ENCODE measurements at places on chromosomes 3 and 15.
A peak's percentile ranks its signal among the peaks of the same experiment; 100 is the strongest.

GRCh38 chr3:15812183-15812582 lies 14.4 kb upstream of the ANKRD28 start:
- no peak for DNase-seq
- no peak overlapping the region for H3K27ac ChIP-seq
- H3K36me3 ChIP-seq, result no peaks in the 10 kb centered on the region
- no peak overlapping the region for H3K4me3 ChIP-seq
- no peaks in the 10 kb centered on the region for H3K27me3 ChIP-seq

GRCh38 chr3:146033950-146034349 lies 127.0 kb downstream of the PLOD2 start:
- H3K4me1 ChIP-seq, result no peaks in the 10 kb centered on the region
- no peaks in the 10 kb centered on the region for H3K36me3 ChIP-seq
- DNase-seq, result no peak
- H3K27ac ChIP-seq, result no peak overlapping the region

- no peaks in the 10 kb centered on the region for H3K4me1 ChIP-seq
- no peak for DNase-seq
- H3K36me3 ChIP-seq, result no peaks in the 10 kb centered on the region
- no peak overlapping the region for H3K4me3 ChIP-seq
- no peak overlapping the region for H3K27ac ChIP-seq
Observed at GRCh38 chr3:156518726-156519125, 36.2 kb downstream of the SSR3 start.

DNA sequence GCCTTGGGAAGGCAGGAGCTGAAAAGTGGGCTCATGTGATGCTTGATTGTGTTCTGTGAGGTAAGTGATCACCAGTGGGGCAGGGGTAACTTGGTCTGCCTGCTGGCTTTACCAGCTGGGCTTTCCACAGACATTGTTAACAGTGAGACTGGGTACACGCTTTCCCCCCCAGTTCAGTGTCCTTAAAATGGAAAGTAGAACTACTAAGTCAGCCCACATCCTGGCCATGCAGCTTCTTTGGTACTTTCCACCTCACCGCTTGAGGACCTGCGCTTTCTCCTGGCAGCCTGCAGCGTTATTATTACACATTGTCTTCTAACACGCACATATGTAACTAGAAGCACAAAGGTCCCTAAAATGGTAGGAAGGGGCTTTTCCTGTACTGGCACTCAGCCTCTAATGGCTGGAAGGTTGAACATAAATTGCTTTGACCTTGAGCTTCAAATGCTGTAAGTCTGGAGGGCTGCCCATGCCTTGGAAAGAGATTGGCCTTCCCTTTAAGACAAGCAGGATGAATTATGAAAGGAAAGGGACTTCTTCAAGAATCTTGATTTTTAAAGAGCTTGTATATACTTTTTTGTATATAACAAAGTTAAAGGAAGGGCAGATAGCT lies 216.1 kb upstream of the ROPN1 start:
- no peaks in the 10 kb centered on the region for H3K36me3 ChIP-seq
- no peaks in the 10 kb centered on the region for H3K4me1 ChIP-seq
- peaks cover 9% of the 10 kb centered on the region for H3K27me3 ChIP-seq
- H3K27ac ChIP-seq, result no peak overlapping the region
- H3K4me3 ChIP-seq, result no peak overlapping the region
- DNase-seq, result no peak

GRCh38 chr3:176651622-176652021 lies 545.7 kb downstream of the TBL1XR1 start:
- H3K36me3 ChIP-seq, result no peaks in the 10 kb centered on the region
- H3K27me3 ChIP-seq, result no peaks in the 10 kb centered on the region
- no peaks in the 10 kb centered on the region for H3K4me1 ChIP-seq
- DNase-seq, result no peak
- no peak overlapping the region for H3K4me3 ChIP-seq
- H3K27ac ChIP-seq, result no peak overlapping the region

DNA sequence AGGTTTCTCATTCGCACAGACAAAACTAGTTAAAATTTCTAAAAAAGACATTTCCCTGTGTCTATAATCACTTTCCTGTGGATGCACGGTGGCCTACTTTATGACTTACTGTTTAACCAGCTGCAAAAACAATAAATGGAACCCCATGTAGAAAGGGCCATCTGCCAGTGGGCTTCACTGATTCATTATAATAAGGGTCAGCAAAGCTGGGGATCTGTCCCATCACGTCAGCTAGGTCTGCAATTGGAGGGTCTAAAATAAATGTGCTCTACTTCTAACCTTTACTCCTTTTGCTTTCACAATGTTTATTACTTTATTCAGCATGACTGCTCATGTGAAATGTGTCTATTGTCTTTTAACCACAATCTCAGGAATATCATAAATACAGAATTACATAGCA lies 43.1 kb upstream of the NMD3 start:
- H3K27me3 ChIP-seq, result peaks cover 6% of the 10 kb centered on the region
- no peaks in the 10 kb centered on the region for H3K36me3 ChIP-seq
- H3K4me1 ChIP-seq, result no peaks in the 10 kb centered on the region
- H3K4me3 ChIP-seq, result no peak overlapping the region

DNA sequence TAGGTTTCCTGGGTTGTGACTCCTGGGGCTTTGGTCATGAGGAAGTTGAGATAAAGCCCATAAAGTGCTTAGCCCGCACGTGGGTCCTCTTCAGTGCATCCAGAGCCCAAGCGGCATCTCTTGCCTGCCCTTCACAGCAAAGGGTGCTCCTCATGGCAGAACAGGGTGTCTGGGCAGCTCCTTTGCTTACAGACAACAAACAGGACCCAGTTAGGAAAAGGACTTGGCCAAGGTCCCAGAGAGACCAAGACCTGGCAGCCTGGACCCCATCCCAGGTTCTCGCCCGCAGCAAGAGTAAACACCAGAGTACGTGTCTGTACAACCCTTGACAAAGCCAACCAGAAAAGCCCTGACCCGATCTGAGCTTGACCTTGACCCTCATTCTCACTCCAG lies 27.0 kb downstream of the ALS2CL start:
- no peak for DNase-seq
- no peak overlapping the region for H3K27ac ChIP-seq
- H3K4me1 ChIP-seq, result no peaks in the 10 kb centered on the region
- peaks cover 14% of the 10 kb centered on the region for H3K27me3 ChIP-seq
- no peak overlapping the region for H3K4me3 ChIP-seq

- no peaks in the 10 kb centered on the region for H3K36me3 ChIP-seq
- DNase-seq, result no peak
- H3K4me3 ChIP-seq, result no peak overlapping the region
- H3K27me3 ChIP-seq, result peaks cover 8% of the 10 kb centered on the region
- H3K27ac ChIP-seq, result no peak overlapping the region
- no peaks in the 10 kb centered on the region for H3K4me1 ChIP-seq
Observed at GRCh38 chr15:25886498-25887140, 23.5 kb upstream of the ATP10A start.

DNA sequence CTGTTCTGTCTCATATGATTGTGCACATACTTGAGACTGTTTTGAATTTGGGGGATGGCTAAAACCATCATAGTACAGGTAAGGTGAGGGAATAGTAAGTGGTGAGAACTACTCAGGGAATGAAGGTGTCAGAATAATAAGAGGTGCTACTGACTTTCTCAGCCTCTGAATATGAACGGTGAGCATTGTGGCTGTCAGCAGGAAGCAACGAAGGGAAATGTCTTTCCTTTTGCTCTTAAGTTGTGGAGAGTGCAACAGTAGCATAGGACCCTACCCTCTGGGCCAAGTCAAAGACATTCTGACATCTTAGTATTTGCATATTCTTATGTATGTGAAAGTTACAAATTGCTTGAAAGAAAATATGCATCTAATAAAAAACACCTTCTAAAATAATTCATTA lies 5.1 kb downstream of the CCR5 start:
- no peak overlapping the region for H3K27ac ChIP-seq
- H3K36me3 ChIP-seq, result no peaks in the 10 kb centered on the region
- no peak overlapping the region for H3K4me3 ChIP-seq
- DNase-seq, result no peak
- peaks cover 2% of the 10 kb centered on the region for H3K27me3 ChIP-seq
- H3K4me1 ChIP-seq, result peaks cover 34% of the 10 kb centered on the region

DNA sequence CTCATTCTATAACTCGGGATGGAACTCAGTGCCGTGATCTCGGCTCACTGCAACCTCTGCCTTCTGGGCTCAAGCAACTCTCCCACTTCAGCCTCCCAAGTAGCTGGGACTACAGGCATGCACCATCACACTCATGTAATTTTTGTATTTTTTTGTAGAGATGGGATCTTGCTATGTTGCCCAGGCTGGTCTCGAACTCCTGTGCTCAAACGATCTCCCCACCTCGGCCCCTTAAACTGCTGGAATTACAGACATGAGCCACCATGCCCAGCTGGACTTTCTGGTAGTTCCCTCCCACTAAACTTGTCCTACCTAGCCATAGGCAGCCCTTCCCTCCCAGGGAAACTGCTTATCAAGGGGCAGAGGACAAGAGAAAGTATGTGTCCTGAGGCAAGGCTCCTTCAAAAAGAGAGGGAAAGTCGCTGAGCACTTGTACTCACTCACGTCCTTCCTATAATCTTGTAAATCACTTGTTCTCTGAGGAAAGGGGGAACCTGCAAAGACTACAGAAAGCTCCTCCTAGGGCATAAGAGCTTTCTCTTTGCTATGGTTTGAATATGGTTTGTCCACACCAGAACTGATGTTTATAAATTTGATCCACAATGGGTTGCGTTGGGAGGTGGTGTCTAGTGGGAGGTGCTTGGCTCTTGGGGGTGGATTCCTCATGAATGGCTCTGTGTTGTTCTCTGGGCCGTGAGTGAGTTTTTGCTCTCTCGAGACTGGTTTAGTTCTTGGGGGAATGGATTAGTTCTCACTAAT lies 13.6 kb upstream of the TBL1XR1 start:
- no peak for DNase-seq
- H3K27ac ChIP-seq, result no peak overlapping the region
- H3K36me3 ChIP-seq, result no peaks in the 10 kb centered on the region
- H3K4me3 ChIP-seq, result no peak overlapping the region

- no peak overlapping the region for H3K27ac ChIP-seq
- no peaks in the 10 kb centered on the region for H3K4me1 ChIP-seq
- H3K27me3 ChIP-seq, result no peaks in the 10 kb centered on the region
- DNase-seq, result no peak
- no peak overlapping the region for H3K4me3 ChIP-seq
- H3K36me3 ChIP-seq, result peaks cover 75% of the 10 kb centered on the region
Observed at GRCh38 chr3:47650294-47650693, 71.6 kb upstream of the CSPG5 start.

GRCh38 chr3:142595581-142595950 lies 627 bp upstream of the PLS1 start:
- peaks cover 12% of the 10 kb centered on the region for H3K27me3 ChIP-seq
- peaks cover 16% of the 10 kb centered on the region for H3K4me1 ChIP-seq
- peak overlapping the region; percentile 95 for H3K4me3 ChIP-seq
- no peaks in the 10 kb centered on the region for H3K36me3 ChIP-seq
- DNase-seq, result no peak

DNA sequence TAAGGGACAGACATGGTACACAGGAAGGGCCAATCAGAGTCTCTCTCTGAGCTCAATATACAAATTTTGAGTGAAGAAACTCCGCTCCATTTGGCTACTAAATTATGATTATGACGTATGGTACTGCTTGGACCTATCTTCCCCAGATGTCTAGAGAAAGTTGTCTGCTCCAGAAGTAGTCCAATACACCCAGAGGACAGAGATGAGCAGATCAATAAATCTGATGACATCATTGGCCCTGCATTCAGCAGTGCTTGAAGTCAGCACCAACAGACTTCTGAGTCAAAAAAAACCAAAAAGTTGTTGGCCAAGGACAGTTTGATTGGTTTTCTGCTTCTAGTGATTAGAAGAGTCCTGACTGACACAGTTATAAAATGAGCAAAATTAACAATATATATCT lies 19.9 kb upstream of the ARHGEF26 start:
- H3K4me1 ChIP-seq, result no peaks in the 10 kb centered on the region
- H3K36me3 ChIP-seq, result no peaks in the 10 kb centered on the region
- no peak overlapping the region for H3K27ac ChIP-seq

DNA sequence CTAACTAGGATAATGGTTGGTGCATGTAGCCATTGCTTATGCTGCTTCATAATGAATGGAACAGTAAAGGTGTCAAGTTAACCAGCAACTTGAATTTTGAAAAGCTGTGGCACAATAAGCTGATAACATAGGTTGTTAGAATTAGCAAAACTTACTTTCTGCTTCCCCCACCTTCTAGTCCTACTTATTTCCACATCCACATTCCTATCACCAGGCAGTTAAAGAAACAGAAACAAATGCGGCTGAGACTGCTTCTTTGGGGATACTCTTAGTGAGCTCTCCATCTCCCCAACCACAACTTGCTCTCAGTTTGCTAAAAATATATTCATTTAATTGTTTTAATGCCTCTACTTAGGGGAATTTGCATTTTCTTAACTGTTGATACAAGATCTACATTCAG lies 215.1 kb downstream of the TIGIT start:
- no peak for DNase-seq
- H3K4me3 ChIP-seq, result no peak overlapping the region
- H3K4me1 ChIP-seq, result peaks cover 32% of the 10 kb centered on the region

DNA sequence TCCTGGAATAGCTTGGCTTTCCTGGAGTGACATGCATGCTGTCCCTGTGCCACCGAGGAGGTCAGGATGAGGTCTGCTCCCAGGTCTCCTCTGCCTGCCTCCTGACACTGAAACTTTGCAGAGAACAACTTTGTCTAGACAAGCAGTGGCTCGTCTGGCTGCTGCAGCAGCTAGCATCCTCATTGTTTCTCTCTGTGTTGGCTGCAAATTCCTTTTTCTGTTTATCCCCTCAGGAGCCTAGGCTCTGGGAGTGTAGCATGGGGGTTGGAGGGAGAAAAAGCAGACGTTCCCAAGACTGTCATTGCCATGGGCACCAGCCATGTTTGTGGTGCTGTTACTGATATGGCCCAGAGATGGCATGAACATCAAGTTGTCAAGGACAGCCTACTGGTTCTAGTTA lies 208.7 kb upstream of the LRIG1 start:
- H3K4me1 ChIP-seq, result no peaks in the 10 kb centered on the region
- H3K36me3 ChIP-seq, result no peaks in the 10 kb centered on the region
- DNase-seq, result no peak
- H3K27me3 ChIP-seq, result peaks cover 2% of the 10 kb centered on the region
- no peak overlapping the region for H3K4me3 ChIP-seq

DNA sequence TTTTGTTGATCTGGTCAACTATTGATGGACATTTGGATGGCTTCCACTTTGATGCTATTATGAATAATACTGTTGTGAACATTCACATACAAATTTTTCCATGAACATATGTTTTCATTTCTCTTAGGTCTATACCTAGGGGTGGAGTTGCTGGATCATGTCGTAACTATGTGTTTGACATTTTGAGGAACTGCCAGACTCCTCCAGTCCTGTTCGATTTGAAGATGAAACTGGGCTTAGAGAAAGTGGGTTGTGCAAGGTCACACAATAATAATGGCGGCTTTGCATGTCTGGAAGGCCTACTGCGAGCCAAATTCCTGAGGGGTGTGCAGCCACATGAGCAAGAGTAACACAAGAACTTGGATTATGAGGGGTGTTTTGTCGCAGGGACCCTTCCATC lies 2.6 kb downstream of the TSEN2 start:
- H3K4me1 ChIP-seq, result peaks cover 26% of the 10 kb centered on the region
